Stimulated activated CD8-positive, alpha-beta memory T cell treated with anti-CD3 and anti-CD28 coated beads, Interleukin-7, amount 100 ng/mL, for 24 hours (primary cell): ENCODE measurements at places on chromosomes 12 and 14.

GRCh38 chr12:57385586-57385985 is 45.3 kb downstream of the R3HDM2 start:
- no peak for DNase-seq

- DNase-seq: no peak
Observed at GRCh38 chr12:15772405-15773018, 16.7 kb downstream of the EPS8 start.

DNA sequence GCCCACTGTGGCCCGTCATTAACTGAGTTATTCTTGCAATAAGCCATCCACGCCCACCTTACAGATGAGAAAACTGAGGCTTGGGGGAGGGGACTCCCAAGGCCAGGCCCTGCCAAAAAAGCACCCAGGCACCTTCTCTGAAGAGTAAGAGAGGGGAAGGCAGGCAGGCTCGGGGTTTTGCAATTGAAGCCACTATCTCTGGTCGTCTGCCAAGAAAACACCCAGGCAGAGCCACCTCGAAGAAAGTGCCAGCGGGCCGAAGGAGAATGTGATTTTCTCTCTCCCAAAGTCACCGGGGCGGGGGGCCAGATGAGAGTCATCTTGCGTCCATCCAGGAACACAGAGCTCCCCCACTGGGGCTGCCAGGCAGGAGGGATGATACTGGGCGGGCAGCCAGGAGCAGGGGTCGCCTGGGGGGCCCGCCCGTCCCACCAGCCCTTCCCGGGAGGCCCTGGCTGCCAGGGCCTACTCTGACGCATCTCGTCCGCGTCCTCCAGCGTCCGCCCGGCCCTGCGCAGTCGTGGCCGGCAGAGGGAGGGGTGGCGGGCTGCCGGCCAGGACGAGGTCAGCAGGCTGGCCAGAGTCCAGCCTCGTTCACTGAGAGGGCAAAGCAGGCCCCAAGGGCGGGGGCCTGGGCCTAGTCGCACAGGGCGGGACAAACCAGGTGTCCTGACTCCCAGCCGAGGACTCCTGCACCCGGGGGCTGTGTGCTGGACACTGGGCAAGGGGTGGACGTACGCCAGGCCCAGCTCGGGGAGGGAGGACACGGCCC is 74.3 kb downstream of the RFLNA start:
- DNase-seq: no peak

DNA sequence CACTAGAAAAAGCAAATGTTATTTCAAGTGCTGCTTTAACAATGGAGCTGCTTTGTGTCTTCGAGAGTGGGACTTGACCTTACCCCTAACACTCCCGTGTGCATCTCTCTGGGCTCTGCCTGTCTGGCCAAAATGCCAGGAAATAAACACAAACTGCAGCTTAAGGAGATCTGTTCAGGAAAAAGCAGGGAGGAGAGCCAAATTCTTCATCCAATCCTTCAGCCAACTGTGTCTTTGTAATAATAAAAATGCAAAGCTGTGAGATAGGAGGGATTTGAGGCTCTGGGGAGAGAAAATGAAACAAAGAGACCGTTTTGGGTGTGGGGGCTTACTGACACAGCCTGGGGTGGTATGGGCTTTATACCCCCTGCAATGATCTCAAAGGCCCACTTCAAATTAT is 85.8 kb upstream of the WSCD2 start:
- DNase-seq: no peak

DNA sequence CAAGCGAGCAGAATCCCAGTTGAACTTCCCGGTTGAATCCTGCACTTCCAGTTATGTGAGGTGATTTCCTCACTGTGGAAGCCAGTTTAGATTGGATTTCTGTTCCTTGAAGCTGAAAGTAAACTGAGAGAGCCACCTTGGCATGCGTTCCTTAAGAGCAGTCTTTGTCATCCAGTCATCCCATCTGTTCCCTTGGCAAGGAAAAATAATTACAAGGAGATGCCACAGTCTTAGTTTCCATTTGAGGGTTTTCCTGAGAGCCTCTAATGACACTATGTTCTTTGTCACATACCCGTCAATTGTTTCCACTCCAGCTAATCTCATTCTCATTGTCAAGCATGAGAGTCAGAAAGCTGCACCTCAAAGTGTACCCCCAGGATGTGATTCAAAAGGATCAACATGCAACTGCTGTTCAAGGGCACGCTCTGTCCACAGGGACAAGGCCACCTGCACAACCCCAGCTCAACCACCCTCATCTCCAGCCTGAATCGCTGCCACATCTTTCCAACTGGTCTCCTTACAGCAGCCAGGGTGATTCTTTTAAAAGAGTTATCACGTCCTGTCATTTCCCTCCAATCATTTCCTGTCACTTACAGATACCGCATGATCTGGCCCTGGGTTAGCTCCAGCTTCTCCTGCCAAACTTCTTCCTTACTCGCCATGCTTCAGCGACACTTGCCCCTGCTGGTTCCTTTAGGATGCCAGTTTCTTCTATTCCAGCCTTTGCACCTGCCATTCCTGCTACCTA is 18.0 kb upstream of the TCP11L2 start:
- DNase-seq: no peak

- no peak for DNase-seq
Observed at GRCh38 chr12:49693931-49694444, 13.2 kb downstream of the FMNL3 start.

DNA sequence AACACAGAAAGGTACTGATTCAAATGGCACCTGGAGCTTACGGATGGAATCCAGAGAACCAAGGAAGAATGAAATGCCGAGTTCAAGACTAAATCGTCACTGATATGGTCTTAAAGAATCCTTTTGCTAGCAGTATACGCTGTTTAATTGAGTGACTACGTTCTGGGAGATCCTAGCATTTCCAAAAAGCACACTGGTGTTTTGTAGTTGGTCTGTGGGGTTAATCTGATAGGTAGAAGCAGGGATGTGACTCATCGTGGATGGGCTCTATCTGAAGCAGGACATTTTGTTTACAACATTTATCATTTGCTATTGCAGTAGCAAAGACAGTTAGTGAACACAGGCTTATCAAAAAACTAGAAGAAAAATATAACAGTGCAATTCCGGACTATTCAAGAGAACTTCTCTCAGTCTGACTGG is 169.2 kb upstream of the HMGA2 start:
- DNase-seq: no peak

GRCh38 chr12:41045509-41045908 is 142.6 kb upstream of the PDZRN4 start:
- DNase-seq: no peak

DNA sequence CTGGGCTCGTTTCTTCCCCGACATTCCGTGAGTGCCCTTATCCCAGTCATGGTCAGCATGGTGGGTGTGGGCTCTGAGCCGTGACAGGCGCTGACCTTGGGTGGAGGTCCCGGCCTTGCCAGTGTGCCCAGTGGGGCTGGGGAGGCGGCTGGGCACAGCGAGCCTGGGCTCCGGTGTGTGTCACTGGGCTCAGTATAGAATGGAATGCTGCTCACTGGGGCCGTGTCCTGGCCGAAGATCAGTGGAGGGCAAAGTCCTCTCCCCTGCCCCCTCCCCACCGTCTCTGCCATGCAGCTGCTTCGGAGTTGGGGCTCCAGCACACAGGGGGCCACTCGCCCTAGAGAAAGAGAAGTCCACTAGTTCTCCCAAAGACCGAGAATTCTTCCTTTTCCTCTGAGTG is 164.4 kb downstream of the TSPAN9 start:
- DNase-seq: no peak
